MG63 (cell line): ENCODE measurements at places on chromosomes 7 and 10. TPM values are rescaled to one million over a fixed set of nuclear protein-coding genes. Genes with fewer than 3 reads are reported as not detected.

GRCh38 chr10:118960157-118961090 is 69.1 kb upstream of the NANOS1 start:
- DNase-seq = peak; percentile 25

GRCh38 chr7:84139986-84140729 is 54.4 kb downstream of the SEMA3A start:
- no peak for DNase-seq

- DNase-seq = no peak
These were observed 287.4 kb upstream of the ZMIZ1 start for GRCh38 chr10:78781251-78781913.

GRCh38 chr7:87220026-87220733 is 648 bp upstream of the TMEM243 start:
- DNase-seq = peak; percentile 81

- DNase-seq = no peak
These were observed 186.1 kb upstream of the KAT6B start for GRCh38 chr10:74640134-74640921.

DNA sequence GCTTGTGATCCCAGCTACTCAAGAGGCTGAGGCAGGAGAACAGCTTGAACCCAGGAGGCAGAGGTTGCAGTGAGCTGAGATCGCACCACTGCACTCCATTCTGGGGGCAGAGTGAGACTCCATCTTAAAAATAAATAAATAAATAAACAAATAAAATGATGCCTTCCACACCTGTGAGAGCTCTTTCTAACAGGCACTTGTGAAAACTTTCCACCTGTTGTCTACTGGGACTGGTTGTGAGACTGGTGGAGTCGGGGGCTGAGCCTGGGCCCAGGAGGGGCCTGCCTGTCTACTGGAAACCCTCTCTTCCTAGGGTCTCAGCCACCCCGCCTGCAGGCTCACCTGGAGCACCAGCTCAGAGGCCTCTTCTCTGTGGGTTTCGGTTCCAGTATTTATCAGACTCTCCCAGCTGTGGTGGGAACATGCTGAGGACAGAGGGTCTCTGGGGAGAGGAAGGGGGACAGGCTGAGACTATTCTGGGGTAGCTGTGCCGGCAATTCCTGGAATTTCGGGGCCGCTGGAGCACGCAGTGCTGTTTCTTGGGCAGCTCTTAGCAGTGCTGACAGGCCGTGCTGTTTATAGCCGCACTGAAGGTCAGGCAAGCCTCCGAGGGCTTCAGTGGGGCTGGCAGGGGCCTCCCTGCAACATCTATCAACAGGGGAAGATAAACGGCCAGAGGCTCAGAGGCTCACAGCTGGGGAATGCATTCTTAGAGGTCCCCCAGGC is 3.8 kb downstream of the LDB3 start:
- DNase-seq = no peak

DNA sequence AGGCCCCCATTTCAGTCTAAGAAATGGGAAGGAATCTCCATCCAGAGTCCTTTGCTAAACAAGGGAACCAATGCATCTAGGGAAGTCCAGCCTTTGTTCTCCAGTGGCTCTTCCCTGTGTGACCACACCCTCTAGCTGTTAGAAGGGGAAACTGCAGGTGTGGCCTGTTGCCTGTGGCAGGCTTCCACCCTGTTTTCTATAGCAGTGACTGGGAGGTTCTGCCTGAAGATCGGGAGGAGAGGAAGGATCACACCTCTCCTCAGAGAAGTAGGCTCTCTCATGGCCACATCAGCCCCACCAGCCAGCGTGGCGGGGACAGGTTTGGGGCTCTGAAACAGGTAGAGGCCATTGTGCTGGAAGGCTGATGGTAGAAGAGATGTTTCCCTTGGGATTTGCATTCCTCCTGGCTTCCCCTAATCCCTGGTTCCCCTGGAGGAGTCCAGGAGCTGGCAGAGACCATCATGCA is 47.7 kb upstream of the TRIM8 start:
- peak; percentile 44 for DNase-seq

DNA sequence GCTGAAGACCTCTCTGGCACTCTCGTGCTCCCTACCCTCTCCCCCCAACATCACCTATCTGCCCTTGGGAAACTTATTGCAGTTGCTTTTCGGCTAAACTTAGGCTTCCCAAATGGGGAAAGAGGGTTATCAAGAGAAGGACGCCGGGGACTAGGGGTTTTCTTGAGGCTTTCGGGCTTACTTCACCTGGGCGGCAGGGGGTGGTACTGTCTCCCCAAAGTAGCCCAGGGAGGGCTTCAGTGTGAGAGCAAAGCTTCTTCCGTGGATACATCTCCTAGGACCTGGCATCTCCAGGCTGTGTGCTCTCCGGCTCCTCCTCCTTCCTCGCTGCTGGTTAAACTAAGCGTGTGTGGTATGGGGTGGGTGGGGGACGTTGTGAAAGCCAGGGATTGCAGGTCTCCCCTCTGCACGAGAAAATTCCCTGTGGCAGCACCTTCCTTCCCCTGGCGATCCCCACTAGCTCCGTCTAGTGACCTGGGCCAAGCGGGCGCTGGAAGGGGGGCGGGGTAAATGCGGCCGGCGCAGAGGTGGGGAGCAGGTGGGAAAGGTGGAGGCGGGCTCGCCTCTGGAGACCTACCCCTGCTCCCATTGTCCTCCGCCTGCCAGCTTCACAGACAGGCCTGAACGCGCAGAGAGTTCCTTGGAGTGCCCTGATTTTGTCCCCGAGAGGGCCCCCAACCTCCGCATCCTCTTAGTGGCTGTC is 1.1 kb downstream of the PLXDC2 start:
- no peak for DNase-seq

- no peak for DNase-seq
These were observed 27.1 kb downstream of the YKT6 start for GRCh38 chr7:44227911-44228310.

GRCh38 chr7:5083311-5083711 is 37.7 kb downstream of the RBAK start:
- DNase-seq = no peak

- DNase-seq = no peak
These were observed 140.0 kb downstream of the CHCHD3 start for GRCh38 chr7:132941905-132942304.

- DNase-seq = no peak
These were observed 9.8 kb upstream of the GIMAP2 start for GRCh38 chr7:150675714-150676113.

DNA sequence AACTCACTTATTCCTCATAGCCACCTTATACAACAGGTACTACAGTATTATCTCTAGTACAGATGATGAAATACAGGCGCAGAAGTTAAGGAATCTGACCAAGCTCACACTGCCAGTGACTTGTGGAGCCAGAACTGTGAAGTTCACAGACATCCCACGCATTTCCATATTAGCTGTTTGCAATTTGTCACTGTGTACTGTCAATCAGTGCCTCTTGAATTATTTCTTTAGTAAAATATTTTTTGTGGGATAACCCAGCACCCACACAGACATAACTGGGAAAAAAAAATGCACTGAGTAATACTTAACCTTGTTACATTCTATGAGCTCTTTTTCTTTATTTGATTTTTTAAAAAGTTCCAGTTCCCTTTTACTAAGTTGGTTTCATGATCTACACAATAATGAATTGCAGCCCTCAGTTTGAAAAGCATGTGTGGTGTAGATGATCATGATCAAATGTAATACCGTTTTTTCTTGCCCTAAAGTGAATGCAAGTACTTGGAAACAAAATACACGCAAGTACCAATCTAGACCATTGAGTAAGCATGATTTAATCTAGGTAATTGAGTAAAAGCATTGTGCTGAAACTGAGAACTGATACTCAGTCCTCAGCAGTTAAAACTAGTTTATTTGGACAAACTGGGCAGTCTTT is 14.1 kb downstream of the CUL1 start:
- no peak for DNase-seq

DNA sequence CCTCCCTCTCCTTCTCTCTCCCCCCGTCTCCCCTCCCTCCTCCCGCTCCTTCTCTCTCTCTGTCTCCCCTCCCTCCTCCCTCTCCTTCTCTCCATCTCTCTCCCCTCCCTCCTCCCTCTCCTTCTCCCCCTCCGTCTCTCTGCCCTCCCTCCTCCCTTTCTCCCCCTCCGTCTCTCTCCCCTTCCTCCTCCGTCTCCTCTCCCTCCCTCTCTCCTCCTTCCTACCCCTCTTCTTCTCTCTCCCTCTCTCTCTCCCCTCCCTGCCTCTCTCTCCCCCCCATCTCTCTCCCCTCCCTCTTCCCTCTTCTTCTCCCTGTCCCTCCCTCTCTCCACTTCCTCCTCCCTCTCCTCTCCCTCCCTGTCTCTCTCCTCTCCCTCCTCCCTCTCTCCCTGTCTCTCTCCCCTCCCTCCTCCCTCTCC is 32.2 kb downstream of the AP5Z1 start:
- no peak for DNase-seq

DNA sequence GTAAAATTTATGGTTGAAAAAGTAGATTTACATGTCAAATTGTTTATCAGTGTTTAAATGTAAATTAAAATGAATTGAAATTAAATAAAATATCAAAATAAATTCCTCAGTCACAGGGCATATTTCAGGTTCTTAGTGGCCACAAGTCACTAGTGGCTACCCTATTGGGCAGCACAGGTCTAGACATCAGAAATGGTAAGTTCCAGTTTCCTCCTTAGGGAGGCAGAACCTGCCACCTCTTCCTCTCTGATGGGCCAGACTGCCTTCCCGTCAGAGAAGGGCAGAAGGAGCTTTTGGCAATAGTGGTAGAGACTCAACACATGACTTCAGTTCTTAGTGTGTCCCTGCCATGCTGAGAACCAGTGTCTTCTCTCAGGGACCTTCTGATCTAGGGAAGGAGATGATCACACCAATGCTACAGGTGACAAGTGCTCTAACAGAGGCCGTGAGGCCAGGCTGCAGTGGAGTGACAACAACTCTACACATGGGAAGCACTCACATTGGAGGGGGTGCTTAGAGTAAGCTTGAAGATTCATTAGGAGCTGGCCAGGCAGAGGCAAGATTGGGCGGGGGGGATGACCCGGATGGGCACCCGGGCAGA is 14.4 kb upstream of the PCBD1 start:
- no peak for DNase-seq

Gene ASAH2B
- total RNA-seq = 0.43 and 0.64 TPM in 2 replicates

Gene HHEX
- total RNA-seq = 4.2 and 9.6 TPM in 2 replicates

Gene COPS6
- 58.3 and 78.2 TPM in 2 replicates for total RNA-seq

Gene MSMB
- not detected in 2 replicates for total RNA-seq

Gene PDE6C
- not detected in 2 replicates for total RNA-seq

Gene CFTR
- total RNA-seq = not detected in 2 replicates

Gene GPER1
- total RNA-seq = 2.2 and 2.8 TPM in 2 replicates

Gene NFE2L3
- total RNA-seq = 15.2 and 19.2 TPM in 2 replicates

Gene FAM25C
- total RNA-seq = 4.6 TPM in 1 of 2 replicates, not detected in the other
